ENCODE measurements at places on chromosomes 6 and 20.

- DNase-seq = no peak
These were observed 155.8 kb downstream of the MBOAT1 start for GRCh38 chr6:20056350-20056992.

DNA sequence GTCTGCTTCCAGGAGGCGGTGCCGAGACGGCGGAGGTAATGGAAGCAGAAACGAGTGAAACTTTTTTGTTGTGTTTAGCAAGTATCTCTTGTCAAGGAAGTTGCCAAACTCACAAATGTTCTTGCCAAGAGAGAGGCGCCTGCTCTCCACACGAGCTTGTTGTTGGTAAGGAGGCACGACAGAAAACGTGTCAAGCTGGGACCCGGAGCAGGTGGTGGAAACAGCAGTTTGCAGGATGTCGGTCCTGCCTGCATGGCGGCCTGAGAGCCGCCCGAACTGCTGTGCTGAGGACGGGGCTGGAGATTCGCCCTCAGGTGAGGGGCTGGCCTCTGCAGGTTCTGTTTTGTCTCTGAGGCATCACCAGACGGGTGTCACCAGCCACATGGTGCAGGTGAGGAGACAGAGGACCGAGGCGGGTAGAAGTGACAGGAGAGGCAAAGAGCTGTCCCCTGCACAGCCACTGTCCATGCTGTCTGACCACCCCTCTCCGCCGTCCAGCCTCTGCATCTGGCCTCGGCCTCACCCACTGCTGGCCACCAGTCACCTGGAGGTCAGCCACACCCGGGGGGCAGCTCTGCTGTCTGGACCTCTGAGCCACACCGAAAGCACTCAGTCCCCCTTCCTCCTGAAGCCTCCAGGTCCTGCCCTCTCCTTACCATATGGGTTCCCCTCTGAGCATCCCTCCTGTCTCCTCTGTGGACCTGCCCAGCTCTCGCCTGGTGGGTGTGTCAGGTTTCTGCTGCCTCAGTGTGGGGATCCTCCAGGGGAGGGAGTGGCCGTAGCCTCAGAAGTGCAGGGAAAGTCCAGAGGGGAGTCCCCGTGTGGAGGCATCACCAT, 261.5 kb downstream of the TAF4 start:
- DNase-seq = no peak

GRCh38 chr6:129110690-129111343, 227.9 kb downstream of the LAMA2 start:
- no peak for DNase-seq

GRCh38 chr6:144334150-144334708, 49.1 kb downstream of the UTRN start:
- peak; percentile 69 for DNase-seq

DNA sequence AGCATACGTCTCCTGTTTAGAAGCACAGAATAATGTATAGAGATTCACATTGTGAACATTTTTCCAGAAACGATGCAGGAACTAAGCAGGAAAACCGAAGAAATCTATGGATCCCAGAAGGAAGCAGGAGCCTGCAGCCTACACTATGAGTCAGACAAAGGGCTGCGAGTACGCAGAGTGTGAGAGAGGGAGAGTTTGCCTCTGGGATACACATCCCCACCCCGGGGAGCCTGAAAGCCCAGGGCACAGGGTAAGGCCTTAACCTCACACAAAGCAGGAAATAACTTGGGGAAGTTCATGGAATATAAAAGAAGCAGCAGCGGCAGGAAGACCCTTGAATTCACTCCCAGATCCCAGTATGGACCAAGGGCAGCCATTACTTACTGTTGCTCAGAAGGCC, 842.1 kb upstream of the MANEA start:
- DNase-seq = no peak

Data from stimulated activated CD8-positive, alpha-beta memory T cell treated with anti-CD3 and anti-CD28 coated beads, Interleukin-4, amount 100 ng/mL, for 4 hours (primary cell).